ENCODE measurements at places on chromosomes 11 and 22.

DNA sequence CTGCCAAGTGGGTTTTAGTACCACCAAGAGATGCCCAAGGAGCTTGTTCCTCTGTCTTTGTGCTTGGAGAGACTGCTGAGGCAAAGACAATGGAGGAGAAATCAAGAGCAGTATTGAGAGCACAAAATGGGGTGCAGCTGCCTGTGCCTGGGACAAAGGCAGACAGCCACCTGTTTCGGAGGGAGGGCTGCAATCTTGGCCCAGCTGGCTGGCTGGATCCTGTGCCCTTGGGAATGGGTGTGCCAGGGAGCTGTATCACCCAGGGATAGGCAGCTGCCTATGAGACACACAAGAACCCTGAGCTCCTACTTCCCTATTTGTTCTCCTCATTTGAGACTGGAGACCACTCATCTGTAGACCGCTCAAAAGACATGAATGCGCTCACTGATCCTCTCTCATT is 23.3 kb upstream of the CHRM4 start:
- no peak for DNase-seq

DNA sequence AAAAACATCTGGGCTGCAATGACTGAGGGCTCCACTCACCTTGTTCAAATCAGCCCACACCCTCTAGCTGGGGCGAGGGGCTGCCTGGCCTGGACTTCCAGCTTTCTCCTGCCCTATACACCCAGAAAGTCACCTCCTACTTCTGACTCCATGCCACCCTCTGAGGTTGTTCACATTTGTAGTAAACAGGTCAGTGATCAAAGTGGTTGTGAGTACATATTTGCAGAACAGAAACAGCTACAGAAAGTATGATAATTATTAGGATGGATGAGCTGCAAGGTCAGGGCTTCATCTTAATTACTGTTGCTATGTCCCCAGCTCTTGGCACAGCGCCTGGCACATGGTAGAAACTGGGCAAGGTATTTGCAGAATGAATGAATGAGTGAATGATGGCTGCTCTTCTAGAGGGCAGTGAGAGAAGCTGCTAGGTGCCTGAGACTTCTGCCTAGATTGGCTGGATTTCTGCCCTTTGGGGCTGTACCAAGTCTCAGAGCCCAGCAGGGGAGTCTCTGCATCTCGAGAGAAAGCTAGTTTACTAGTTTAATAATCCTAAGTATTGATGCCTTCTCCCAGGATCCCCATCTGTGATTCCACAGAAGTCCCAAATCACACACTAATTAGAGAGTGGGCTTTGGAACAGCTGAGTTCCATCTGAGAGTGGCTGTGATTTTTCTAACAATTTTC is 36.0 kb downstream of the SYT13 start:
- no peak for DNase-seq

GRCh38 chr22:30008401-30008800 is 71.9 kb upstream of the HORMAD2 start:
- DNase-seq, result no peak

DNA sequence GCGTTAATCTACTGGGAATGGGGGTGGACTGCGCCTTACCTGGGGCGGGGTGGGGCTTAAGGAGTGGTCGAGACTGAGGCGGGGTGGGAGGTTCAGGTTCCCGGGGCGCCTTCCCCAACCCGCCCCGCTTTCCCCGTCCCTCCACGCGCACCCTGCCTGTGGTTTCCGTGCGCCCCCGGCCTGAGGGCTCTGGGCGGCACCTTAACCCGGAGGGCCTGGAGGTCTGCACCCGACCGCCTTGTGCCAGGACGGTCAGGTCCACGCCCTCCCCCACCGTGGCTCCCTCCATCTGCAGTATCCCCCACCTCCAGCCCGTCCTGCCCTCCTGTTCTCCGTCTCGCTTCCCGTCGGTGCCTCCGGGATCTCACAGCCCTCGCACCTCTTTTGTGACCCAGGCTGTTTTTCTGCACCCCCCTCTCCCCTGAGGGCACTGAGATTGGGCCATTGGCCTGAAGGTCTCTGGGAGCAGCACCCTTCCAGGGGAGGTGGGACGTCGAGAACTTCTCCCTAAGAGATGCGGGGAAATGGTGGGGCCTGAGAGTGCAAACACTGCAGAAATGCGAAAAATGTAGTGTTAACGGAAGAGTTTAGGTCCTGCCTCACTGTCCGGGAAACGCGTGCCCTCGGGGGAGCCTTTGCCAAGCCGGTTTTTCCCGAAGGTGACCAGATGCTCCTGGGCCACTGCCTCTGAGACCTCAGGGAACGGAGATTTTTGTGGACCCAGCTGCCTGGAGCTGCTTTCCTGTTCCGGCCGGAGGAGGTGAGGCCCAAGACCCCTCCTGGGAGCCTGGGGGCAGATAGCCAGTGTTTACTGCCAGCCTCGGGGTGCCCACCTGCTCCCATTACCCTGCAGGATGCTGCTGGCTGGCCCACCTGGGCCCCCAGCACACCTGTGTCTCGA is 1.2 kb upstream of the ASCL2 start:
- no peak for DNase-seq

DNA sequence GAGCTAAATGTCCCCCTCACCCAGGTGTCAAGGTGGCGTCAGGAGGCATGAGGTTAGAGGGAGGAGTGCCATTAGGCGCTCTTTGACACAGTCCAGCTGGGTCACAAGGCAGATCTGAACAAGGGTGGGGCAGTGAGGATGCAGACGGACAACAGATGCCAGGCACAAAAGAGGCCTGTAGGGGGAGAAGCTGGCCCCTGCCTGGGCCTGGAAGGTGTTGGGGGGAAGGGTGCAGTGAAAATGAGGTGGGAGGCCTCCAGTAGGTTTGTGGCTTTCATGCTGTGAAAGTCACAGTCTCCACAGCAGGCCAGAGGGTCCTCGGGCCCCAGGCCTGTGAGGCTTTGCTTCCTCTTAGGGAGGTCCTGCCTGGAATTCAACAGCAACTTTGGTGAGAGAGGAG is 85.0 kb upstream of the PLET1 start:
- DNase-seq, result no peak

DNA sequence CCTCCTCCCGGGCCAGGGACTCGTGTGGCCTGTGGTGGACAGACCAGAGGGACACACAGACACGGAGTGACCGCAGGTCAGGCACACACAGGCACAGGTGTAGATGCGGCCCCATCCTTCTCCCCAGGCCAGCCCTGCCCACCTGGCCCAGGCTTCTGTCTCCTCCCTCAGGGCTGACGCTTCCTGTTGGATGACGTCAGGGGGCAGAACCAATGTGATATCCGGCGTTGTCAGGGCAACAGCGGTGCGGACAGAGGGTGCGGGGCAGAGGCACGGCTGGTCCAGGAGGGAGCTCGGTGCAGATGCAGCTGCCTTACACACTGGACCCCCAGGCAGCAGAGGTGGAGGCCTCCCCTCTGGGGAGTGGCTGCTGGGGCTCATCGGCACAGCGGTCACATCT is 2.9 kb upstream of the TUBGCP6 start:
- DNase-seq, result no peak

- DNase-seq, result peak; percentile 76
Observed at GRCh38 chr22:25202290-25202921, 2.7 kb downstream of the CRYBB3 start.
